ENCODE measurements at places on chromosomes 6 and 20.

DNA sequence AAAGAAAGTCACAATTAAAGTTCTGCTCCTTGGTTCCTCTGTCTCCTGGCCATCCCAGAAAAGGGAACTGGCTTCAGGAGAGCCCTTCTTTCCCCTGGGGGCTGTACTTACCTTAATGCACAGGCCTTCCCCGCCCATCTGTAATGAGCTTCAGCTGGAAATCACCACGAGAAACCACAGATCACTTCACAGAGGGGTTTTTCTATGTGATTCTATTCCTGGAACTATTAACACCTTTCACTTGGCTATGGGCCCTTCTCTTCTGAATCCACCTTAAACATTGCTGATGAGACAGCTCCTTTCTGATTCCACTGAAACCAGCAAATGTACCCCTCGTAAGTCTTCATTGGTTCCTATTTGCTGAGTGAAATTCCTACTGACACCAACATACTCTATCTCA is 80.7 kb downstream of the FOXF2 start:
- DNase-seq, result no peak

DNA sequence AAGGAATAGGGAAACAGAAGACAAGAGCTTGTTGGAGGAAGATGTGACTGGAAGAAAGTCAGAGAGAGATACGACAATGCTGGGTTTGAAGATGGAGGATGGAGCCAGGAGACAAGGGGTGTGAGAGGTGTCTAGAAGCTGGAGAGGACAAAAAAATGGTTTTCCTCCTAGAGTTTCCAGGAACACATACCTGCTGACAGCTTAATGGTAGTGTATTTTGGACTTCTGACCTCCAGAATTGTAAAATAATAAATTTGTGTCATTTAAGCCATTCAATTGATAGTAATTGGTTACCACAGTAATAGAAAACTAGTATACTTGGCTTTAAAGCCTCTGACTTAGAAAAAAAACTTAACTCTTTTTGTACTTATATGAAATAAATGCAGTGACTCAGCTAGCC is 3.6 kb downstream of the AIG1 start:
- no peak for DNase-seq

DNA sequence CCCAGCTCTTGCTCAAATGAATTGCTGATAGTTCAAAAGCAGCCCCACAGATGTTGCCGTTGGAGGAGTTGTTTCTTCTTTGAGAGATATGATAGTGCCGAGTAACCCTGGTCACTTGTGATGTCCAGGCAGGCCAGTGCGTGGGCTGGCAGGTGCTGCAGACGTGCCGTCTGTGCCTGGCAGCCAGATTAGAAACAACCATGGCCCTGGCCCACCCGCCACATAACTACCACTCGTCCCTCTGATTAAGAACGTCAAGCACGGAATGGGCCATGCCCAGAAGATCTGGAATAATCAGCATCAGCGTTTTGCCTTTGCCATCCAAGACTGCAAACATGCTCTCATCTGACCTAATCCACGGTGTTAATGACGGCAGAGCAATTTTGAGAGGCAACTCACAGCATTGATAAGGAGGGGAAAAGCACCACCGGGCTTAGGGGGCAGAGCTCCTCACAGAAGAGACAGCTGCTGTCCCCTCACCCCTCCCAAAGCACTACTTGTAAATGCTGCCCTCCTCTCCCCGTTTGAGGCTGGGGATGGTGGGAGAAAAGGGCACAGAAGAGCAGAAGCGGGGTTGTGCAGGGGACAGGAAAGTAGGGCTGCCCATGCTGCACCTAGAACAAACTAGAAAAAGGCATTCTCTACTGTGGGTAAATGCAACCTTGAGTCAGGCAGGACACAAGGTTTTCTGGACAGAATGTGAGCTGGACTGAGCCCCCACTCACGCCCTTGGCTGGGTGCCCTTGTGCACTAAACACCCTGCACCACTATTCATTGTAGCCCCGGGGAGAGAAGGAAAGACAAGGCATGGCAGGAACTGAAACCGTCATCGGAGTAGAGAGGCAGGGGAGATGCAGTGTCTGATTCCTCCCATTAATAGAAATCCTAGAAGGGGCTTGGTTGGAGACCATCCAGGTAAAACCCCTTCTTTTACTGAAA is 5.3 kb upstream of the CPNE5 start:
- DNase-seq, result no peak

- no peak for DNase-seq
Observed at GRCh38 chr6:76438768-76439167, 366.3 kb upstream of the IMPG1 start.

GRCh38 chr6:68082086-68082485 is 553.0 kb upstream of the ADGRB3 start:
- DNase-seq, result no peak

GRCh38 chr6:50091641-50092040 is 41.9 kb upstream of the DEFB112 start:
- DNase-seq, result no peak

DNA sequence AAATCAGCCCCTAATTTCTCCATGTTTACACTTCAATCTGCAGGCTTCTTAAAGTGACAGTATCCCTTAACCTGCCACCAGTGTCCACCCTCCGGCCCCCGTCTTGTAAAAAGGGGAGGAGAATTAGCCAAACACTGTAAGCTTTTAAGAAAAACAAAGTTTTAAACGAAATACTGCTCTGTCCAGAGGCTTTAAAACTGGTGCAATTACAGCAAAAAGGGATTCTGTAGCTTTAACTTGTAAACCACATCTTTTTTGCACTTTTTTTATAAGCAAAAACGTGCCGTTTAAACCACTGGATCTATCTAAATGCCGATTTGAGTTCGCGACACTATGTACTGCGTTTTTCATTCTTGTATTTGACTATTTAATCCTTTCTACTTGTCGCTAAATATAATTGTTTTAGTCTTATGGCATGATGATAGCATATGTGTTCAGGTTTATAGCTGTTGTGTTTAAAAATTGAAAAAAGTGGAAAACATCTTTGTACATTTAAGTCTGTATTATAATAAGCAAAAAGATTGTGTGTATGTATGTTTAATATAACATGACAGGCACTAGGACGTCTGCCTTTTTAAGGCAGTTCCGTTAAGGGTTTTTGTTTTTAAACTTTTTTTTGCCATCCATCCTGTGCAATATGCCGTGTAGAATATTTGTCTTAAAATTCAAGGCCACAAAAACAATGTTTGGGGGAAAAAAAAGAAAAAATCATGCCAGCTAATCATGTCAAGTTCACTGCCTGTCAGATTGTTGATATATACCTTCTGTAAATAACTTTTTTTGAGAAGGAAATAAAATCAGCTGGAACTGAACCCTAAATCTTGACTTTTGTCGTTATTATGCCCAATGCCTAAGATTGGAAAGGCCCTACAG is 4.5 kb downstream of the SOX4 start:
- DNase-seq, result no peak

DNA sequence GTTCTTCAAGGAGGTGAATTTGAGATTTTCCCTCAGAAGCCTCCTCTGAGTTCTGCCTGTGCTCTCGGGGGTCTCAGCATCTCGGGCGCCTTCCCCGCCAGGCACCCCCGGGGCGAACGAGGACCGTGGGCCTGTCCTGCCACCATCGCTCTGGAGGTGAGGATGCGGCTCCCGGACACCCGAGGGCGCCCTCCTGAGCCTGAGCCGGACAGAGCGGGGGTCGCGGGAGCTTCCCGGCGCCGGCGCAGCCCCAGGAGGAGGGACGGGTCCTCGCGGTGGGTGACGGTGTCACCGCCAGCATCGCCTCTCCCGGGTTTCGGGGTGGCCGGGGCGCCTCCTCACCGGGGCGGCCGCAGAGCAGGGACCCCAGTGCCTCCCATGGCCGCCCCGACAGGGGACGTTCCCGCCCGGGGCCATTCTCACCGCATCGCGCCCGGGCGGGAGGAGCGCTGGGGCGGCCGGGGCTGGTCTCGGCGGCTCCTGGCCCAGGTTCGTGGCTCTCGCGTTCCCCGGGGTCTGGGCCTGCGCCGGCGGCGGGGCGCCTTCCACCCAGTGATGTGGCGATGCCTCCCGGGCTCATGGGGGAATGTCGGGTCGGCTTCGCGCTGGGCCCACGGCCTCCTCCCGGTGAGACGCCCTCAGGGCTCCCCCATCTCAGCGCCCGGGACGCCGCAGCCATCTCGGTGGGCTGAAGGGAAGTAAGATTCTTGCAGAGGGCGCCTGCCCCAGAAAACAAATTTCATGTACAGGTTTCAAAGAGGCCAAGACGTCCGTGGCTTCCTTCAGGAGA is 210.5 kb downstream of the ERMARD start:
- no peak for DNase-seq

GRCh38 chr6:166839569-166839968 is 116.8 kb downstream of the RNASET2 start:
- DNase-seq, result no peak

GRCh38 chr6:104954190-104954797 is 2.6 kb upstream of the LIN28B start:
- DNase-seq, result no peak

- DNase-seq, result no peak
Observed at GRCh38 chr6:40194447-40195170, 260.3 kb upstream of the MOCS1 start.

GRCh38 chr20:23108871-23109270 is 22.7 kb upstream of the CD93 start:
- DNase-seq, result no peak

GRCh38 chr20:38997622-38998021 is 35.5 kb downstream of the DHX35 start:
- no peak for DNase-seq

DNA sequence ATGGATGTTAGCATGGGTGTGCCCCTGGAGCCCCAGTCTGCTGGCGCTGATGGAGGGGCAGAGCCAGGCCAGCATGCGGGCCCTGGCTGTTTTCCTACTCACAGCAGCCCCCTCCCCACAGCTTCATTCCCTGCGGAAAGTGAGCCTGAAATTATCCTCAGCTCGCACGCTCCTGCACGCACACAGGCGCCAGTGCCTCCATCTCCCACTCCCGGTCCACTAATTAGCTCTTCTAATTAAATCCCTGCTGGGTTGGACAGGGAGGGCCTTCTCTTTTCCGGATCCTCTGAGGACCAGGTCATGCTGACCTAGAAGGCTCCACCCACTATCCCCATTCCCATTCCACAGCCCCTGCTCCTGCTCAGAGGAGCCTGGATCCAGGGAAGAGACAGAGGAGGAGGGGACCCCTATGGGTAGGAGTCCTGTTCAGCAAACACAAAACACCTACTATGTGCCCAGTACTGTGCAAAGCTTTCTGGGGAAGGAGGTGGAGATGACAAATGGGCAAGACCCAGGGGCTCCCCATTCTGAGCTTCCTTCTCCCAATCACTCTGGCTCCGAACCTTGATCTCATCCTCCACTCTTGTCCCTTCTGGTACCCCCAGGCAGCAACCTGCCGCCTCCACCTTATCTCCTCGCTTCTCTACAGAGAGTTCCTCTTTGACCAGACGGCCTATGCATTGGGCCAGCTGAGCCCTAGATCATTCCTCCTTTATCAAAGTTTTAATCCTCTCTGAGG is 70.2 kb upstream of the CCDC167 start:
- no peak for DNase-seq

- no peak for DNase-seq
Observed at GRCh38 chr6:154673919-154674318, 59.3 kb upstream of the SCAF8 start.

DNA sequence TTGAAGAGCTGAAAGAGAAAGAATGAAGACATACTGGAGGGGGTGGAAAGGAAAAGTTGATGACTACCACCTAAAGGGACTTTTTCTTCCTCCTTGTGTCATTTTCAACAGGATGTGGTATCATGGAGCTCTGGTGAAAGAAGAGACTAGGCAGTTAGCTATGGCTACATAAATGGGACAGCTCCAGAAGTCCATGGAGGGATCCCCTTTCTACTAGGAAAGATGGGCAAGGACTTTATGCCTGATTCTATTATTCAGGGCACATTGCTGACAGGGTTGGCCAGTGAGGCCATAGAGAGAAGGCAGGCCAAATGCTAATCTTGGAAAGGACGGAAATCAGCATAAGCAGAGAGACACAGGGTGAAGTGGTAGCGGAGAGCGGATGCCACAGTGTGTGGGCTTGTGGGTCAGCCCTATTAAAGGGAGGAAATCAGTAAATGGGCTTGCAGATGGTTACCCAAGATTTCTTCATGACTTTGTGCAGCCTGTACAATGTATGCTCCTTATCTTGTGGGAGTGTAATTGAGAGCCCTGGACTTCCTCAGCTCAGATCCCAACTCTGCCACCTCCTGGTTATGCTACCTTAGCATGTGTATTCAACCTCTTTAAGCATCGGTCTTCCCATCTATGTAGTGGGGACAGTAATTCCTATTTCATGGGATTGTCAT is 77.4 kb upstream of the TMEM170B start:
- DNase-seq, result no peak

GRCh38 chr6:170080169-170080827 is 210.6 kb downstream of the DLL1 start:
- no peak for DNase-seq

- no peak for DNase-seq
Observed at GRCh38 chr6:134609716-134610261, 291.9 kb upstream of the SGK1 start.

DNA sequence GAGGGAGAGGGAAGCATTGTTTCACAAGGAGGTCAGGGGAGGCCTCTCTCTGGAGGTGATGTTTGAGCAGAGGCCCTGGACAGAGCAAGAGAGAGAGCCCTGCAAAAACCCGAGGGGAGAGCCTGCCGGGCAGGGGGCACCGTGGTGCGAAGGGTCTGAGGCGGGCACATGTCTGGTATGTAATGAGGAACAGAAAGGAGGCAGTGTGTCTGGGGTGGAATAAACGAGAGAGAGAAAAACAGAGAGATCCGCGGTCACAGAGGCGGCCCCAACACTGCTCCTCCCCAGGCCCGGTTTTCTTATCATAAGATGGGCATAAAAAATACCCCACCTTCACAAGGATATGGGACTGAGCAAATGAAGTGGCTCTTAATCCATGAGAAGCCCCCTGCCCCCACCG is 119.2 kb downstream of the PREX1 start:
- no peak for DNase-seq

DNA sequence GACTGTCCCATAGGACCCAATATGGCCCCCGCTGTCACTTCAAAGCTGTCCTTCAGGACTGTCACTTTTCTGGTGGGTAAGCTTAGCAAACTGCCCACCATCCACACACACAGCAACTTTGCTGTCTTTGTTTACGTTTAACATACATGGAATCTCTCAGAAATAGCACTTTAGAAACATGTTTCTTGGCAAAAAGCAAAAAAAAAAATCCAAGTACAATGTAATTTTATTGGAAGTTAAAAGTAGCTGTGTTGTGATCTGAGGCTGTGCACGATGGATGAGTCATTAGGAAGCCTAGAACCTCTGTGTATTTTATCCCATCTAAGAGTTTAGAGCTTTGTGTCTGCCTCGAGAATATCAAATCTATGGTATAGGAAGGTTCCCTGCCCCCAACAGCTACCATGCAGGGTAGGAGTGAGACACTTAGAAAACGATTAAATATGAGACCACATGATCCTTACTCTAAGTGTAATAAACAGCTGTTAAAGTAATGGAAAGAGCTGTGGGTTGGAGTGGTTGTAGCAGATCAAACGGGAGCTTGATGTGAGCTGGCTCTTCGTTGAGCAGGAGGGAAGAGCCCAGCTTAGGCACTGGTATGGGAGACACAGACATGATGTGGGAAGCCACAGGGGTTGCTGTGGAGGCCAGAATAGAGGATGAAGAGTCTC is 119.5 kb downstream of the PLEKHG1 start:
- no peak for DNase-seq
